ENCODE measurements at places on chromosomes 7 and 10.

GRCh38 chr7:34133983-34134782, 228.8 kb downstream of the BMPER start:
- peak; percentile 74 for DNase-seq

GRCh38 chr10:30254926-30255325, 94.2 kb downstream of the MTPAP start:
- DNase-seq, result no peak

DNA sequence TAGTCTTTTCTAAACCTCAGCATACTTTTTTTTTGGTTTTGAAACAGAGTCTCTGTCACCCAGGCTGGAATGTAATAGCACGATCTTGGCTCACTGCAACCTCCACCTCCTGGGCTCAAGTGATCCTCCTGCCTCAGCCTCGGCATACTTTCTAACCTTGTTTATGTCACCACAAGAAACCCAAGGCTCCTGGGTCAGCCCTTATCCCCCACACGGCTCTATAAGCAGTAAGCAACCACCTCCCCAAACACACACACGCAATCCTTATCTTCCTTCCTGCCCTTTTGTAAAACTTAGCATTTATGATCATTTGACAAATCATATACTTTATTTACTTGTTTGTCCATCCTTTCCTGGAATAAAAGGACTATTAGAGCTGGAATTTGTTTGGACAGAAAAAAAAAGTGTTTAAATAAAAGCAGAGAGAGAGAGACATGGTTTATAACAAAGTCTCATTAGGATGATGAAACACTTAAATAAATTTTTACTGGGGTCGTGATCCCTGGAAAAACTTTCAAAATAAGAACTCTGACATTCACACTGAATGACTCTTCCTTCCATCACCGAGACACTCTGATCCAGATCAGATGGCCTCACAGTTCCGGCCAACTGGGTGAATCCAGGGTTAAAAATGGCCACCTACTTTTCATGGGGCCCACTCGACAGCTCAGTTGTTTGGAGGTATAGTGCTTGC, 72.7 kb upstream of the PIK3CG start:
- peak; percentile 21 for DNase-seq

DNA sequence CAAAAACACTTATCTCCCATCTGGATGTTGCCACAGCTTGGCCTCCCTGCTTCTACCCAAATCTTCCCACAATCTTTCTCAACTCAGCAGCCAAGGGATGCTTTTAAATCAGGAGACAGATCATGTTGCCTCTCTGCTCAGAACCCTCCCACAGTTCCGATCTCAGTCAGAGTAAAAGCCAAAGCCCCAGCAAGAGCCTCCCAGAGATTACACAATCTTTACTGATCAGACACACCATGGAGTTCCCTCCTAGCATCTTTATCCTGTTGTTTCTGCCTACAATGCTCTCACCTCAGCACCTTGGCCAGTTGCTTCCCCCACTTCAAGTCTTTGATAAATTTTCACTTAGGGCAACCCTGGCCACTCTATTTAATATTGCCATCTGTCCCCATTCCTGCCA, 41.9 kb upstream of the ZNF33B start:
- DNase-seq, result no peak

DNA sequence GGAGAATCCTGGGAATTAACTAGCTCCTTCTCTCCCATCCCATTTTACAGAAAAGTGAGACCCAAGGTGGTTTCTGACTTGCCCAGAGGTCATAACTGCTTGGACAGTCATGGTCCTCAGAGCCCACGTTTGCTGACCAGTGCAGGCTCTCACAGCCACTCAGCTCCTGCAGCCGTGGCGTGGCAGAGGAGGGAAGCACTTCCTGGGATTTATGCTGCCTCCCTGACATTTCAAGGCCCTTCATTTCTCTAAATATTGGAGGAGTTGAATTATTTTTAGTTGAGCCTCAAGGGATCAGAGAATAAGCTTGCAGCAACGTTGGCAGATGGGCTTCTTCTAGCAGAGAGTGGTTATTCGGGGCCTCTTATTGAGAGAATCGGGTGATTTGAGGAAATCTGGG, 77.1 kb downstream of the LHPP start:
- no peak for DNase-seq

DNA sequence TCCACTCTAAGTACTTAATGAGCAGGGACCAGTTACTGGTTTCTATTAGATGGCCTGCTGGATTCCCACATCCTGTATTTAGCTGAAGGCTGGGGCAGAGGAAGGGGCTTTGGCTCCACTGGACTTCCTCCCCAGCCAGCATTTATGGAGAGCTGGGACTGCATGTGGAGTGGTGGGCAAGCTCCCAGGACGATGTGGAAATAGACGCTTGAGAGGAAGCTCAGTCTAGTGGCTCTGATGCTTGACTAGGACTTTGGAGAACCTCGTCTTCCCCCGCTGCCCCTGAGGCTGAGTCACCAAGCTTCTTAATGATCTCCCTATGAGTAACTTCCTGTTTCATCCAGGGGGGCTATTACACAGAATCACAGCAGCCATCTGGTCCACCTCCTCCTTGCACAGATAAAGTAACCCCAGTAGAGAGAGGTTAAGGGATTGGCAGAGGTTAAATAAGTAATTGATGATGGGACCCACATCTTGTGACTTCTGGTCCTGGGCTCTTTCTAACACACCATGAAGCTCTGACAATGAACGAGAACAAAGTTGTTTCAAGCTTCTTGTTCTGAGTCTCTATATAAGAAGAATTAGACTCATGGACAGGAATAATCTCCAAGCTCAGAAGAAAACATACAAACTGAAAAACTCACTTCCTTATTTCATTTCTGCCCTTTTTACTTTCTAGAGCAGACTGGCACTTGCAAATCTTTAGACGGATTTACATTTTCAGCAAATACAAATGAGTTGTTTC, 126.2 kb downstream of the PRPF18 start:
- DNase-seq, result peak; percentile 97

DNA sequence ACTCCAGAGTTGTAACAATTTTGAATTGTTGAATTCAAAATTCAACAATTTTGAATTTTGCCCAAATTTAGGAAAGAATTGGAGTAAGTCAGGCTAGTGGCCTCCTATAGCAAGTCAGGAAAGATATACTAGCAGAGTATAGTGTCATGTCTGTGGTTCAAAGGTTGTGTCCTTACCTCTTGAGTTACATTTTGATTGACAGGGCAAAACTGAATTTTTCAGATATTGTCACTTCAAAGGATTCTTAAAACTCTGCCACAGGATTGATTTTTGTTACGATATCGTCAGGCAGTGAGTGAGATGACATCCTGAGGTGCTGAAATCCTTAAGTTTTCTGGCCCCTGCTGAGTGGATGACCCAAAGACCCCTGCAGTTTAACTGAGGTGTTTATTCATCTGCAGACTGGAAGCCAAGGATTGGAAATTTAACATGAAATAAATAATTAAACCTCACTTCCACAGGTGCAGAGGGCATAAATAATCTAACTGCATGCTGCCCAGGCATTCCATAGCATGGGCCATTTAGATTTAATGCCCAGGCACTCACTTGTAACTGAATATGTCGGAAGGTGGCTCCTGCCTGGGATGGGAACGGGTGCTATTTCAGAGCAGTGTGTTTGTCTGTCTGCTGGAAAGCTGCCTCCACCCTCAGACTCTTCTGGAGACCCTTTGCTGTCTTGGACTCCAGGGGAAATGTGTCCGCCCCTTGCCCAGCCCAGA, 50.8 kb downstream of the RBM20 start:
- DNase-seq, result no peak

DNA sequence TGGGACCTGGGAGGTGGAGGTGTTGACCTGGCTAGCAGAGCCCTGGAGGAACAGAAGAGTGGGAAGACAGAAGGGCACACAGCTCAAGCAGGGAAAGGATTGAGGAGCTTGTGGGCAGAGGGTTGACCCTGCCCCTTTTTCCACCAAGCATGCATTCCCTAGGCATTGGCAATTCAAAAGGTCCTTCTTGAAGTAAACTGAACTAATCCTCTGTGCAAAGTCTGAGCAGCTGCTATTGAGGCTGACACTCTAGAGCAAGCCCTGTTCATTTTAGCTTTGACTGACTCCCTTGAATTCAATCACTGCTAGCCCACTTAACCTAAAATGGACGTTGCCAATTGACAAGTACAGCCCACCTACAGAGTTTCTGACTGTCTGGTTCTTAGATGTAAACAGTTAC, 116.5 kb upstream of the TNS3 start:
- no peak for DNase-seq

- DNase-seq, result no peak
Observed at GRCh38 chr10:2079603-2080078, 342.3 kb upstream of the ADARB2 start.

GRCh38 chr7:158125721-158126120, 461.9 kb downstream of the PTPRN2 start:
- no peak for DNase-seq

DNA sequence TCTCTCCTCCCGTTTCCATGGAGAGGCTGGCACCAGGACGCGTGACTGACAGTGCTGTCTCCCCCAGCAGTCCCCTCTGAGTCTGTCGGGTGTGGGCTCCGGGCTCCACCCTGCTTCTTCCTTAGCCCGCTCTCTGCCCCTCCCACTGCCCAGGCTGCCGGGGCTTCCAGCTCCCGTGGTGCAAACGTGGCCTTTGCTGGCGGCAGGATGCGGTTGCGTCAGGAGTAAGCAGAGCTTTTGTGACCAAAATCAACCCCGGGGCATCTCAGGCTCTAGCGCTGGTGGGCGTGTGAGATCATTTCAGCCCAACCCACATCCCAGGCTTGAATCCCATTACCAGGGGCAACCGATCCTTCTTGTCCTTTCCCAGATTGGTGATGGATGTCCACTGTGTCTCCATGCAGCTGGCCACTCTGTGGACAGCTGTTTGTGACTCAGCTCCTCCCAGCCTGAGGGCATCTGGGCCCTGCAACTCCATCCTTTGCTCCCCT, 28.2 kb downstream of the PTPRE start:
- DNase-seq, result peak; percentile 72

DNA sequence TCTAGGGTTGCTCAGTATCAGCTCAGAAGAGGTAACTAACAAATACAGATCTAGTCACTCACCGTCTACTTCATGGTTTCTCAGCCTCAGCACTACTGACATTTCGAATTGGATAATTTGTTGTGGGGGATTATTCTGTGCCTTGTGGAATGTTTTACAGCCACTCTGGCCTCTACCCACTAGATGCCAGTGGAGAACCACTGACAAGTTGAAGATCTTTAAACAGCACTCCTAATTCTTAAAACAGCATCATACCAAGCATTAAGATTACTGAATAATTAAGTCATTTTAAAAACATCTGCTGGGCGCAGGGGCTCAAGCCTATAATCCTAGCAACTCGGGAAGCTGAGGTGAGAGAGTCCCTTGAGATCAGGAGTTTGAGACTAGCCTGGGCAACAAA, 82.6 kb downstream of the UPF2 start:
- DNase-seq, result no peak

DNA sequence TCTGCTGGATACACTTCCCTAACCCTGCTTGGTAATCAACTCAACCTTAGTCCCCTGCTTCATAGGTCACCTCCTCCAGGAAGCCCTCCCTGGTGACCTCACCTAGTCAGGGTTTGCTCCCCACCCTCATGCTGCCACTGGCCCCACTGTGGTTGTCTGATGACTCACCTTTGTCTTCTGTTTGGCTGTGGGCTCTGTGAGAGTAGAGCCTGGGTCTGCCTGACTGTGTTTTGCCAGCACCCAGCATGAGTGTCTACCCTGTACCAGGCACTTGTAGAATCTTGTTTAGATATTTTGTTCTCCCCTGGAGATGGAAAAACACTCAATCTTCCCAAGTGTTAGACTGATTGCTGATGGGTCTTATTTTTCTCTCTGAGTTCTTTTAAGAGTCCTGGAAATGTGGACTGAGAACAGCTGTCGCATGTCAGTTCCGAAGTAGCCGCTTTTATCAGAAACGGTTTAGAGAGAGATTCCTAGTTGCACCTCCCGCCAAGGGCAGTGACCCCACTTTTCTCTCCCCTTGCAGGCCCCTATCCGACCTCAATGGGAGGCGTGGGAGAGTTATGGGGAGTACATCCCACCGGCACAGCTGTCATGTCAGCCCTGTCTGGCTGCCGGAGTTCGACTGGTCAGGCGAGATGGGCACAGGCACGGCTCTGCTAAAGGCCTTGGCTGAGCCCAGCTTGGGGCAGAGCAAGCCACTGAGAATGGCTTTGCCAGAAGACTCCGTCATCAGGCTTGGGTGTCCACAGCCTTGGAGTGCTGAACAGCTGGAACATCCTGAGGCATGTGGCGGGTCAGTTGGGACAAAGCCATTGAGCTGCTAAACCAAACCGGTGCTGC, 134.3 kb downstream of the GRK5 start:
- DNase-seq, result peak; percentile 75

- peak; percentile 84 for DNase-seq
Observed at GRCh38 chr10:61271127-61271780, 181.9 kb downstream of the TMEM26 start.

- no peak for DNase-seq
Observed at GRCh38 chr10:101781984-101782810, 1.0 kb downstream of the NPM3 start.

DNA sequence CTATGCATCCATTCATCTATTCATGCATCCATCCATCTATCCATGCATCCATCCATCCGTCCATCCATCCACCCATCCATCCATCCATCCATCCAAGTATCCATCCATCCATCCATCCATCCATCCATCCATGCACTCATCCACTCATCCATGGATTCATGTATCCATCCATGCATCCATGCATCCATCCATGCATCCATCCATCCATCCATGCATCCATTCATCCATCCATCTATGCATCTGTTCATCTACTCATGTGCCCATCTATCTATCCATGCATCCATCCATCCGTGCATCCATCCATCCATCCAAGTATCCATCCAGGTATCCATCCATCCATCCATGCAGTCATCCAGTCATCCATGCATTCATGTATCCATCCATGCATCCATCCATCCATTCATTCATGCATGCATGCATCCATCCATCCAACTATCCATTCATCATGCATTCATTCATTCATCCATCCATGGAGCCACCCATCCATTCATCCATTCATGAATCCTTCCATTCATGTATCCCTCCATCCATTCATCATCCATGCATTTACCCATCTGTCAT, 132.0 kb downstream of the DYNC2I1 start:
- DNase-seq, result no peak

DNA sequence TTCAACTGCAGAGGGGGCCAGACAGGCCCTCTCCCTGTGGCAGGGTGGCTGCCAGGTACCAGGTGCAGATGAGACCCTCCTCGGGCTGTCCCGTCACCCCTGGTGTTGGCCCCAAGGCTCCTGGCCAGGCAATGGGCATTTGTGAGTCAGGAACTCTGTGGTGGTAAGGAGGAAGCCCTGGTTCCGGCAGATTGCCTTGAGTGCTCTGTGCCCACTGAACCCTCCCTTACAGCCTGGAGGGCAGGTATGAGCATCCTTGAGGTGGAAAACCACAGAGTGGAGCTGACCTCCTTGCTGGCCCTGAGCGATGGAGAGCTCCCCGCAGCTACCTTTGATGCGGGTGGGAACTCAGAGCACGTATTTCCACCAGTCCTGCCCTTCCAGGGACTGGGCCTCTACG, 2.0 kb downstream of the PAOX start:
- DNase-seq, result no peak

- no peak for DNase-seq
Observed at GRCh38 chr7:139230484-139230773, 608 bp upstream of the UBN2 start.

DNA sequence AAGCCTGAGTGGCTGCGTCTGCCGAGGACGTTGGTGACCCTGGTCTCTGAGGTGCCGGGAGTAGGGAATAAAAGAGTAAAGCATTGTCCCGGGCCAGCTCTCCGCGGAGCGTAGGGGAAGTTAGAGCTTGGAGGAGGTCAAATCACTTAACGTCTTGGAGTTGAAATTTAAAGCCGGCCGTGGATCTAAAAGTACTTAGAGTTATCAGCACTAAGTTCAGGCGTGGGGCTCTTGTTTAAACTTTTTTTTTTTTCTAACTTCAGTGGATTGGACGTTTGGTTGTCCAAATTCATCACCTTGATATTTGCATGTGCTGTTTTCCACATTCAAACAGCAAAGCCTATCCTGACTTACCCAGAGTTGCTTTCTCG, 700 bp downstream of the NIPSNAP2 start:
- DNase-seq, result peak; percentile 57
